ENCODE measurements at places on chromosomes 12 and 14.

DNA sequence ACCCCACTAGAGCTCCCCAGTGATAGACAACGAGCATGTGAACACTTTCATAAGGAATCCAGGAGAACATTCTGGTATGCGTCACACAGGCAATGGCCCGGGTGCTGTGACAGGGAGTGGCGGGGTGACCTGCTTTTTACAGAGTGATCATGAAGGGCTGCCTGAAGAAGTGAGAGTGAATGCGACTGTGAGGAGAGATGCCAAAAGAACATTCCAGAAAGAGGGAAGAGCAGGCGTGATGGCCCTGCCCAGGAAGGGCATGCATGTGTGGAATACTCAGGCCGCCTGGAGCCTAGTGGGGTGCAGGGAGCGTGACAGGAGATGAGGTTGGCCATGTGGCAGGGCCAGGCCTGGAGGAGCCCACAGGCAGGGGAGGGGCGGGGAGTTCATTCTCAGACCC lies 53.8 kb downstream of the FZD10 start:
- DNase-seq: no peak

DNA sequence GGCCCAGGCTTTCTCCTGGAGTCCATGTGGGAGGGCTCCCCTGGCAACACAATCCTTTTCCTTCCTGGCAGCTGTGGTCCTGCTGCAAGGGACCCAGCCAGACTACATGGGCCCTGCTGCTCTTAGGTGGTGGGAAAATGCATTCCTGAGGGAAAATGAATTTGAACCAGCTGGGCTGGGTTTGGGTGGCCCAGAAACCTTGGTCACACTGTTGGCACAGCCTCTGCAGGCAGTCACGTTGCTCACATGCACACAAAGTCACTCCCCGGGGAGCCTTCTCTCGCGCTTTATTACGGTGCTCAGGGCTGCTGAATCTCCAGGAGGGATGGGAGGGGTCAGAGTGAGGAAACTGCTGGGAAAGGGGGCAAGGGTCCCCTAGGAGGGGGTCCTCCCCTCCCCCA lies 17.2 kb downstream of the PLEKHG3 start:
- no peak for DNase-seq

GRCh38 chr14:21768116-21768874 lies 94.7 kb upstream of the OR4E1 start:
- no peak for DNase-seq

DNA sequence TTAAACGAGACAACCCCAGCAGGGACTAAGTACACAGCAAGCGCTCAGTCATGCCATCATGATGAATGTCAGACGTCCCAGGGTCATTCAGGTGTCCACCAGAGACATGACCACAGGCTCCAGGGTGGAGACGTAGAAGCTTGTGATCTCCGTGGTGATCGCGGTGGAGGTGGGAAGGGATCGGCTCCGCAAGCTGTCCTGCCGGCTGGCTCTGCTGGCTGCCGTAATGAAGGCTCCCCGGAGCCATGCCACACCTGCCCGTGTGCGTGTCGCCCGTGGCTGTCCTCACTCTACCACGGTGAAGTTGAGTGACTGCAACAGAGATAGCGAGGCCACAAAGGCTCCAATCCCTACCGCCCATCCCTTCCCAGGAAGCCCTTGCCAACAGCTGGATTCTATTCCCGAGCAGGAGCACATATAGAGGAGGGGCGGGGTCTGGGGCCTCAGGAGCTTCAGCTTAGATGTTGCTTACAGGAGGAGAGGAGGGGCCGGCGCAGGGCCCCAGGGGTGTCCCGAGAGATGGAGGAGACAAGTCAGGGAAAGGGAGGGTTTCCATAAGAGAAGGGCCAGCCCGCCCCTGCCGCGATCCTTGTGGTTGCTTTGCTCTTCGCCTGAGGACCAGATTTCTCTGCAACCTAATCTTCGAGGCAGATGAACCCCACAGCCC lies 332.6 kb upstream of the SFSWAP start:
- DNase-seq: no peak

DNA sequence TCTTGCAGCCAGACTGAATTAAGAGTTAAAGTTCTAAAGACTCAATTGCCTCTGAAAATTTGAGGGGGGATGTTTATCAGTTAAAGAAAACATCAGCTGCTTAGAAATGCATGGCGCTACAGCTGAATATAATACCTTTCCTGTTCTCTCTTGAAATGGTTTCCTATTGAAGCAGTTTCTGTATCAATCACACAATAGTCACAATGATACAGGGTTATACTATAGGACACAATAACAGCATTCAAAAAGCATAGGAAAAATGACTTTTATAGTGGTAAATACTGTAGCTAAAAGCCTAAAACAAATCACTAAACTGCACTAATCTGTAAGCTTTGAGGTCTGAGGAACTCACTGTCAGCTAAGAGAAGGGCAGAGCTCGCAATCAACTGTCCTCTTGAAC lies 15.2 kb downstream of the MDGA2 start:
- no peak for DNase-seq

- no peak for DNase-seq
These were observed 58.6 kb downstream of the TRHDE start for GRCh38 chr12:72330784-72331183.

DNA sequence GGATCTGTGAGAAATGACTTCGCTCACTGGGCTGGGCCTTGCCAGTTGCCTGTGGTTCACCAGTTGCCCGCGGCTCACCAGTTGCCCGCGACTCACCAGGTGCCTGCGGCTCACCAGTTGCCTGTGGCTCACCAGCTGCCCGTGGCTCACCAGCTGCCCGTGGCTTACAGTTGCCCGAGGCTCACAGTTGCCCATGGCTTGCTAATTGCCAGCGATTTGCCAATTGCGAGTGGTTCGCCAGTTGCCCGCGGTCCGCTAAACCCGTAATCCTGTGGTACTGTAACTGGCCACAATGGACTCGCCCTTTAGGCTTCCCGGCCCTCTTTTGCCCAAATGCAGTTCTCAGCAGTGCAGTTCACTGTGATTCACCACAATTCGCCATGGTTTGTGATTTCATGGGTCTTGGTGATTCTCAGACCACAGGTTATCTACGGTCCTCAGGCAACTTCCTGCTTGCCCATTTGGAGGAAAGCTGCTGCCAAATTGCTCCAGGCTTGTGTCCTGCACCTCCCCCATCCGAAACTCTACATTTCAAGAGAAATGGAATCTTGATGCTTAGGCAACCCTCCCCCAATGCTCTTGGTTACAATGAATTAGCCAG lies 15.0 kb upstream of the MEG3 start:
- DNase-seq: no peak

GRCh38 chr14:96847451-96847850 lies 50.3 kb downstream of the VRK1 start:
- no peak for DNase-seq

- no peak for DNase-seq
These were observed at the start of gene GLIPR1 for GRCh38 chr12:75480469-75480949. Gene GLIPR1 (plus strand): TSS chr12:75480755. CDS start chr12:75480881, 126 bp downstream.

DNA sequence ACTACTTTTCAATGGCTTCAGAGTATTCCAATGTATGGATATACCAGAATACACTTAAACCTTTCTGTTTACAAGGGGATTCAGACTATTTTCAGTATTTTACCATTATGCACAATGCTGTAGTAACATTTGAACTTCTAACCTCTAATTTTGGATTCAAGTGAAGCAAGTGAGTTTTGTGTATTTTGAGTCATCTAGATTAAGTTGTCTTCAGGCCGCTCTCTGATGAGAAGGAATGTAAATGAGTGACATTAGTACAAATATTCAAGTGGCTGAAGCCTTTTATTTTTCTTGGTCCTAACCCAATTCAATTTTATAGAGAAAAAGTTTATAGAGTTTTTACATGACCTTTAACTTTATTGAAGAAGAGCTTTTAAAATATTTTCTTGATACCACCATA lies 125.6 kb downstream of the PDE3A start:
- no peak for DNase-seq

- DNase-seq: no peak
These were observed 47.2 kb upstream of the PLEKHG3 start for GRCh38 chr14:64656986-64657385.

- DNase-seq: no peak
These were observed 27.4 kb downstream of the RAB35 start for GRCh38 chr12:120089105-120089504.

GRCh38 chr14:97109234-97109633 lies 312.1 kb downstream of the VRK1 start:
- no peak for DNase-seq

DNA sequence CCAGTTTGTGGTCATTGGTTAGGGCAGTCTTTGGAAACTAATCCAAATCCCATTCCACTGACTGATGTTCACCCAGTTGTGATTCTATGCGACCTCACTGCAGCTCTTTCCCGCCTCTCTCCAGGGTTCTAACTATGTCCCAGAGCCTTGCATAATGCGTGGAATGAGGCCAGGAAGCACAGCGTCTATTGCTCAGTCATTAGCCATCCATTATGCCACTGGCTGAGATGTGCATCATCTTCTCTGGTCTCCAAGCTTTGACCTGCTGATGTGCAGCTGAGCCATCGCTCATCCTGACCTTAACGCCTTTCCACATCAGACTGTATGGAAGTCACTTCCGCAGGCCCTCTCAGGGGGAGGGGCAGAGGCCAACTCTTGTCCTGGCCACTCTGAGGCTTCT lies 115.4 kb upstream of the VRK1 start:
- DNase-seq: no peak

DNA sequence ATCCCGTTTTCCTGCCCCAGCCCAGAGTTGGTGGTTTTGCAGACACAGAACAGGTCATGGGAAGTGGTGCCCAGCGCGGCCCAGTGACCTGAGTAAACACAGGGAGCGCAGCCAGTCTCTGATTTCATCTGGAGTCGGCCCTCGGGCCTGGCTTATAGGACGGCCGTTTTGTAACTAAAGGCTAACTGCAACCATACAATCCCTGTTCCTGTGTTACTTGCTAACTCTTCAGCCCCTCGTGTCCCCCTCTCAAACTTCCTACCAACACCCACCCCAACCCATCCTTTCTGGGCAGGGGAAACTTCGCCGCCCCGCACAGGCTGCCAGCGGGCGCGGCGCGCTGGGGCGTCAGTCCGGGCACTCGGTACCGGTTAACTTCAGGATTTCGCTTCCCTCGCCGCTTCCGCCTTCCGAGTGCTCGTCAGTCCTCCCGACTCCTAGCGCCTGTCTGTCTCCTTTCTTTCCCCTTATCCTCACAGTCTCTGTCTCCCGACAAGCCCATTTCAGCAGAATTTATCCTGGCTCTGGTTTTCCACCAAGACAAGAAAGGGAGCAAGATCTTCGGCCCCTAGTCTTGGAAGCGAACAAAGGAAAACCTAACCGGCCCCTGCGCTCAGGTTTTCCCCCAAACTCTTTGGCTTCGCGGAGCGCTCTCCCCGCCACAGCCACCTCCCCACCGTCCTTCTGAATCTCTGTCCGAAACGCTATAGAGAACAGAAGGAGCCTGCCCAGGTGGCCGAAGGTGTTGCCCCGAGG lies 2.0 kb downstream of the SIX1 start:
- no peak for DNase-seq

- DNase-seq: no peak
These were observed 24.7 kb downstream of the RTRAF start for GRCh38 chr14:52013984-52014600.

DNA sequence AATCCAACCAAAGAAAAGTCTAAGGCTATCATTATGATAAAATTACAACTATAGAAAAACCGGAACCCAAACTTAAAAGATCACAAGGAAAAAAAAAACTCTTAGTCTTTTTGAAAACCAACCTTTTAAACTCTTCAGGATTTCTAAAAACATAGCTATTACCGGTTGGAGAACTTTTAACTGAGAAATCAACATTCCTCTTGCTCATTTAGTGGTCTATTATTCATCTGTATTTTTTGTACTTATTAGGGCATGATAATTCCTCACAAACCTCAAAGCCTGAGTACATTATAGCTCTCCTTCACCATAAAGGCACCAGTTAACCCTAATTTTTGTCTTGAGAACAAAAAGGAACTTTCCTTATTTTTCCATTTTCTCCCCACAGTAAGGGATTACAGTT lies 10.4 kb downstream of the LUM start:
- DNase-seq: no peak

DNA sequence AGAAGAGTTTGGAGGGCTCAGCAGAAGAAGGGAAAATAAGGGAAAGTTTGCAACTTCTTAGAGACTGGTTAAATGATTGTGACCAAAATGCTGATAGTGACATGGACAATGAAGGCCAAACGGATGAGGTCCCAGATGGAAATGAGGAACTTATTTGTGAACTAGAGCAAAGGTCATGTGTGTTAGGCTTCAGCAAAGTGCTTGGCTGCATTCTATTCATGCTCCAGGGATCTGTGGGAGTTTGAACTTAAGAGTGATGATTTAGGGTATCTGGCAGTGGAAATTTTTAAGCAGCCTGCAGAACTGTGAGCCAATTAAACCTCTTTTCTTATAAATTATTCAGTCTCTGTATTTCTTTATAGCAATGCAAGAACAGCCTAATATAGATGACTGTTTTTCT lies 88.9 kb upstream of the ARHGAP5 start:
- DNase-seq: no peak

DNA sequence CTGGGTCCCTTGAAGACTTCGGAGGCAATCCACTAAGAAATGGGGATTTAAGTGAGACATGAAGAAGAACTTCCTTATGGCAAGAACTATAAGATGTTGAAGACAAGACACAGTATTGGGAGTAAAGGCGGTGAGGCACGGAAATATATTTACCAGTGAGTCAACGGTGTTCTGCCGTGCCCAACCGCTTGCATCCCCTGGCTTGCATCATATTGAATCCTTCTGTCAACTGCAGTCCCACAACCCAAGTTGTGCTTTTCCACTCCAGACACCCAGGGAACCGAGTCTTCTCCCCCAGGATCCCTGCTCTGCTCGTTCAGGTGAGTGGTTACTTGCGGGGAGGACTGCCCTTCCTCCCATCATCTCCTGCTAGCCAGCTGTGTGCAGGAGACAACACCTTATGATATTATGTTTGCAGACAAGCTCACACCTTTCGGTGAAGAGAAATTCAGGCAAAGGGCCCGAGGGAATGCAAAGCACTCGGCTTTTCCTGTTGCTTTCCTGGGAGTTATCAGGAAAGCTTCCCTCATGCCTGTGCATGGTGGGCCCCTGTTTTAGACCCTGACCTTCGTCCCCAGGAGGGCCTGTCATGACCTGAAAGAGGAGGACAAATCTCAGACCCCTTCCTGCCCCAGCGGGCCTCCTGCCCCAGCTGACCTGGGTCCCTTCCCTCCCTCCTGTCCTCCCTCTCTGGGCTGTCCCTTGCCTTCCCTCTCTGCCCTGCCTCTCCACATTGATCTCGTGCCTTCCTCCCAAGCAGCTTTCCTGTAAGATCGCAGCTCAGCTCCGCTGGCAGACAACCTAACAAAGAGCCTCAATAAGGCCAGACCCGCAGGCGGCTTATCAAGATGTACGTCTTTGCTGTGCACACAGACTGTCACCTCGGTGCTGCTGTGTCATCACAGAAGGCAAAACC lies 4.3 kb upstream of the LRTM2 start:
- no peak for DNase-seq

- no peak for DNase-seq
These were observed 22.7 kb upstream of the EID3 start for GRCh38 chr12:104280717-104281458.

GRCh38 chr12:98351089-98351488 lies 164.3 kb upstream of the TMPO start:
- DNase-seq: no peak
